Amygdala (tissue), 56 donors: ENCODE measurements at places on chromosomes 3 and 15.

GRCh38 chr15:66994927-66995656 lies 70.3 kb upstream of the SMAD3 start:
- DNase-seq = no peak

DNA sequence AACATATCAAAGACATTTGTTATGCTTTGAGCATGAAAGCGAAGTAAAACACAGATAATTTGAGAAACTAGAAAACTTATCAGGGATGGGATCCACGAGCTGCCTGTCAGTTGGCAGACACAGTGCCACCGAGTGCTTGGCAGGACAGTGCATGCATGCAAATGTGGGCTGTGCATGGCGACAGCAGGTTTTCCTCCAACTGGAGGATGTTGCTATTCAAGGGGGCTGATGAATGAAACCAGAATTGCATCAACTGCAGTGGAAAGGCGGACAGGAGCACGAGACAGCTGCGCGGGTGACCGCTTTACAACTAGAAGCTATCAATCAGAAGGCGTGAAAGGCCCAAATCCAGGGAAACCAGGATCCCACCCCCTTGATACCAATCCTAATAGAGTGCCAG lies 244.3 kb downstream of the NR2F2 start:
- DNase-seq = no peak

GRCh38 chr3:167184511-167184910 lies 195.6 kb downstream of the ZBBX start:
- no peak for DNase-seq

GRCh38 chr3:26596335-26596734 lies 26.2 kb upstream of the LRRC3B start:
- DNase-seq = no peak

DNA sequence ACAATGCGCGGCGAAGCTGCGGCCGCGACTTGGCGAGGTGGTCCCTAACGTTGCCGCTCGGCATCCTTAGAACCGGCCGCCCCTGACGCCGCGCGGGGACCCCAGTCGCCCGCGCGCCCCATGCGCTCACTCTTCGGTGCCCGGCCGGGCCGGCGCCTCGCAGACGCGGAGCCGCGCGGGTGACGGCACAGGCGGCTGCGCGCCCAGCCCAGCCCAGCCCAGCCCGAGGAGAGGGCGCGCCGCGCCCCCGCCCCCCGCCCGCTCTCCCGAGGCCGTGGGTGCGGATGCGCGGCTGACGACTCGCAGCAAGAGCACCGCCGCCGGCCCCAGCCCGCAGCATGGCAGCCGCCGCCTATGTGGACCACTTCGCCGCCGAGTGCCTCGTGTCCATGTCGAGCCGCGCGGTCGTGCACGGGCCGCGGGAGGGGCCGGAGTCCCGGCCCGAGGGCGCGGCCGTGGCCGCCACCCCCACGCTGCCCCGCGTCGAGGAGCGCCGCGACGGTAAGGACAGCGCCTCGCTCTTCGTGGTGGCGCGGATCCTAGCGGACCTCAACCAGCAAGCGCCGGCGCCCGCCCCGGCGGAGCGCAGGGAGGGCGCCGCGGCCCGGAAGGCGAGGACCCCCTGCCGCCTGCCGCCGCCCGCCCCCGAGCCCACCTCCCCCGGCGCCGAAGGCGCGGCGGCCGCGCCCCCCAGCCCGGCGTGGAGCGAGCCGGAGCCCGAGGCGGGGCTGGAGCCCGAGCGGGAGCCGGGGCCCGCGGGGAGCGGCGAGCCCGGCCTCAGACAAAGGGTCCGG lies 437 bp downstream of the KLF13 start:
- no peak for DNase-seq

- DNase-seq = peak; percentile 44
These were observed 18.4 kb downstream of the SRGAP3 start for GRCh38 chr3:9231006-9231405.

DNA sequence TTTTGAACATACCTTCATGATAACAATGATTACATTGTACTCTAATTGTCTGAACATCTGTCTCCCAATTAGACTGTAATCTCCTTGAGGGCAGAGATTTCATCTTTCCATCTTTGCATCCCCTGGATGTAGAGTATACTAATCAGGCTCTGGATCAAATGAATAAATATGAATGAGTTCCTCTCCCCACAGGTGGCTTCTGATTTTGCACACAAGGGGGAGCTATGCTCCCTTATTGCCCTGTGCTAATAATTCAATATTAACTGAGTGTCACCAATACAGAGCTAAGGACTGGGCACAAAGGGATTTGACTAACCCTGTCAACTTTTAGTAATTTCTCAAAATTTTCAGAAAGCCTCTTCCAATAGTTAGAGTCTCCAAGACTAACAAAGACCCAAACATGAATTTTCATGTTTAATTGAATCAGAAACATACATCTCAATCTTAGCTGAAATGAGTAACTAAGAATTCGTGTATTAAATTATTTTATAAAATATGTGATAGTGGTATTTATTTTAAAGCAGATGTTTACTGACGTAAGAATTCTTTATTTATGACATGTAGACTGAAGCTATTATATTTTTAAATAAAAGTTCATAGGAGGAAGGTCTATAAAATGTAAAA lies 3.0 kb downstream of the DUOXA1 start:
- DNase-seq = no peak

- DNase-seq = no peak
These were observed 778 bp downstream of the CRBN start for GRCh38 chr3:3178498-3179328.

- no peak for DNase-seq
These were observed 218.2 kb downstream of the P3H2 start for GRCh38 chr3:189902230-189903186.

- no peak for DNase-seq
These were observed 31.5 kb downstream of the SRGAP3 start for GRCh38 chr3:9217784-9218513.
